CD4-positive, alpha-beta T cell treated with Interleukin-17A for 4 hours (primary cell): ENCODE measurements at places on chromosomes 12 and 14.

DNA sequence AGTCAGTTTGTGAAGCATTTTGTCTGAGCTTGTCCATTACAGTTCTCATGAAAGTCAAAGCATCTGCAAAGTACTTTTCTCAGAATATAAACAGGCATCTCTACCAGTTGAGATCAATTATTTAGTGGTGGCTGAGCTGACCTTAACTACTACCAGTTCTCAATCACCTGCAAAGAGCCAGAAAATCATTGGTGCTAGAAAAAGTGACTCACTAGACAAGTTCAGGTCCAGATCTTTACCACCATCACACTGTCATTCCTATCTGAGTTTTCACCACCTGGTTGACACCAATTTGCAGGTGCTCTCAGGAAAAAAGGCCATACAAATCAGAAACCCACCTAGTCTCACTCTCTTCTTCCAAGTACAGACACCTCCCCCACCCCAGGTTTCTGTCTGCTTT, 33.3 kb downstream of the ITPR2 start:
- DNase-seq = no peak

DNA sequence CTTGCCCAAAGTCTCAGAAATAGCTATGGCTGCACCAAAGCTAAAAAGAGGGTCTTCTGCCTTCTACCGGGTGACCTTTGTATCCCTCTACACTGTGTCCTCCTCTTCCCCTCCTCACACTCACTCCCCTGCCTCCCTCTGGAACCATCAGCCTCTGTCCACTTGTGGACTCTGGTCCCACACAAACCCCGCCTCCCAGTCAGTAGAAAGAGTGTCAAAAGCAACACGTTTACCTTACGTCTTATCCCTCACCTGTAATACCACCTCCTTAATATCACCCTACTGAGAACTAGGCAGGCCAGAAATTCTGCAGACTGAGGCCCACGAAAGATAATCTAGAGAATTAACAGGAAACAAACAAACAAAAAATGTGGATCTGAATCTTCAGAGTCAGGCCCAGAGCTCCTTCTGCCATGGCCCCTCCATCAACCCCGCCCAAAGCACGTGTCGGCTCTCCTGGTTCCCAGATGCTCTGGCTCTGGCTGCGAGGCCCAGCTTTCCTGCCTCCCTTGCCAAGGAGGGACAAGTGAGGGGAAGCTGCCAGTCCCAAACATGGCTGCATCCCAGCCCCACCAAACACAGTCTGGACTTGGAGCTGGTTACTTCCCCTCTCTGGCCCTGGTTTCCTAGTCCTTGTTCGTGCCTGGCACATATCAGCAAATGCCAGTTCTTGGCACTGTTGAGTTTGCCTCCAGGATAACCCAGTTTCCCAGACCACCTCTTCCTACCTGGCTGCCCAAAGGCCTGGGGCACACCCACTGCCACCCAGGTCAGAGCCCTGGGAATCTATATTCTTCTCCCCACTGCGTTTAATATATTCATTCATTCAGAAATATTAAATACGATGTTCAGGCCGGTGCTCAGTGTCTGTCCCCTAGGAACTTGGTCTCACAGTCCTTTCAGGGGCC, 2.7 kb downstream of the ACTN1 start:
- no peak for DNase-seq

DNA sequence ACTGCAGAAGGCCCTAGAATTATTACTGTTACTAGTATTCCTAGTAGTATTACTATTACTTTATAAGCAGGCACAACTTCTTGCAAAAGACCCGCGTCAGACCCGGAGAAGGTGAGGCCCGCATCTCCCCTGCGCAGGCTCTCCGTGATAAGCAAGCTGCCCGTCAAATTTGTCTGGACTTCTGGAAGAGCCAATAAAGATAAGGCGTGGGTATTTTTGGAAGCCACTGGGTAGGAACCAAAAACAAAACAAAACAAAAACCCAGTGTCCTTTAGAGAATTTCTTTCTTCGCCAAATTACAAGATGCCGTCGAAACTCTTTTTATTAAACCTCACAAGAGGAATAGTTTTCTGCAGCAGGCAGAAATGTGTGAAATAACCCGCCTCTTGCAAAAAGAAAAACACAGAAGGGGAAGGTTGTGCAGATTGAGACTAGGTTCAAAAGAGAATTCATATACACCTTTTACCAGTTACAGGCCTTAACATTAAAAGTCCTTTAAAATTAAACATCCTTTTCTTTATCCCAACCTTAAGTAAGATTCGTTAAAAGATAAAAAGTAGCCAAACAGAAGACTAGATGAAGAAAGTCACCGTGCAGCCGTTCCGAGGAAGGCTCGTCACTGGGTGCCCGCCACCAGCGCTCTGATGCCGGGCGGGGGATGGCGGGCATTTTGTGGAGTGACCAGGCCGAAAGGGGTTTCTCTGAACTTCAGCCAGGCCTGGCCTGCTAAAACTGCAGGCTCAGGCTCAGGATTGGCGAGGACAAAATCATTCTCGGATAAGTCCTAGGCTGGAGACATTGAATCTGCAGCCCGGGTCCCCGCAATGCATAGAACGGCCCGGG, 1.6 kb downstream of the TBX5 start:
- no peak for DNase-seq

DNA sequence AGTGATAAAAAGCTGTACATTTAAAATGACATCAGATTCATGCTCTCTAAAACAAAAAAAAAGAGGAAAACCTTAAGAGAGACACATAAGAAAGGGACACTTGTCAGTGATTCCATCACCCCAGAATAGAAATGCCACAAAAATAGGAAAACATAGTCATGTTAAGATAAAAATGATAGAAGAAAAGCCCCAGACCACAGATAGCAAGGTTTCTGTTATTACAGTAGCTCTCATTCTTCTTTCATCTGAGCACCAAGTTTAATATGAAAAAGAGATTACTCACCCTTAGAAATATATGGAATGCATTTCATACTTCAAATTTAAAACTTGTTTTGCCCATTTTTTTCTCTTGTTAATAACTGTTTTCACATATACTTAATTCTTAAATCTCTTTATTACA, 217.2 kb downstream of the EGLN3 start:
- DNase-seq = no peak

DNA sequence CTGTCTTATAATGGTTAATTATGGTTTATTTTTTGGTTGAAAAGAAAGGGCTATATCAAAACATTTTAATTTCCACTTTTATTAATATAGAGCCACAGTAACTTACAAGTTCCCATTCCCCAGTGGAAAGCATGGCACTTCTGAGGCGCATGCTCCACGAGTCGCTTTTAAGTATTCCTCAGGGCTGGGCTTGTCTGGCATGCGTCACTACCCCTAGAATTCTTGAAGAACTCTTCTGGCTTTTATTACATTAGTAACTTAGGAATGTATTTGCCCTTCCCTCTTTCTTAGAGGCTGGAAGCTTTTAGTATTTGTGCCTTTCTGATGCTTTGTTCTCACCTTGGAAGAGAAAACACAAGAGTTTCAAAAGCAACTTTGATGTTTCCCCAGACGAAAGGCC, 81.1 kb downstream of the ESR2 start:
- DNase-seq = no peak

GRCh38 chr12:104654665-104655609, 198.2 kb downstream of the CHST11 start:
- no peak for DNase-seq

GRCh38 chr12:120367924-120368788, 808 bp downstream of the MSI1 start:
- no peak for DNase-seq

GRCh38 chr14:72597252-72598233, 296.4 kb downstream of the DPF3 start:
- no peak for DNase-seq

GRCh38 chr14:93368996-93369712, 22.2 kb downstream of the COX8C start:
- no peak for DNase-seq

- no peak for DNase-seq
Measured at GRCh38 chr12:20264608-20265114, 103.7 kb upstream of the PDE3A start.

- no peak for DNase-seq
Measured at GRCh38 chr12:120060196-120060595, 56.4 kb downstream of the RAB35 start.

GRCh38 chr12:131137009-131137835, 183.5 kb downstream of the ADGRD1 start:
- no peak for DNase-seq

DNA sequence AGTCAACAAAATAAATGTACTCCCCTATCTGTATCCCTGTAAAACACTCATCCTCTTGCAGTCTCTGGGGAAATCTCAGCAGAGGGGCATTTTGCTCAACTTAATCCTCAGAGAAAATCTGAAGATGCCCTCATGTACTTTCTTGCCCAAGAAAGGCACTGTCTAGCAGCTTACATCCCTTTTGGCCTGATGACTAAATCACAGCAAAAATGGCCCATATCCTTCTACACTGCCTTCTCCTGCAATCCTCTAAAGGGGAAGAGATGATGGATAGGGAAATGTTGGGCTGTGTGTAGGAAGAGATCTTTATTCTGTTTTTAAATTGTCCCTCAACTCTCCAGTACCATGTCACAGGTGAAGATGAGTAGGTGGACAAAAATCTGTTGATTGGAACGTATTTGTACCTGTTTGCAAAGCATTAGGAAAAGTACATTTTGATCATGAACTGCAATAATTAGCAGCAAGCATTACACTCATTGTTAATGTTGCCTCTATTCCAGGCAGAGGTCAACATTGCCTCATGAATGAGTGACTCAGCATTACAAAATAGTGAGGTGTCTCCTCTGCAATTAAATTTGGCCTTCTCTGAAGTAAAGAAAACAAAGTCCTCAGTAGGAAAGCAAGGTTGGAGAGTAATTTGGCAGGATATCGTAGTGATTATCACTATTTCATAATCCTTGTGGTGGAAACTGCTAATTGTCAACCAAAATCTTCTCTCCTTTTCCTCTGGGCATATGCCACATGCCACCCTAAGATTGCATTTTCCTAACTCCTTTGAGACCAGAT, 172.4 kb upstream of the CAND1 start:
- no peak for DNase-seq

DNA sequence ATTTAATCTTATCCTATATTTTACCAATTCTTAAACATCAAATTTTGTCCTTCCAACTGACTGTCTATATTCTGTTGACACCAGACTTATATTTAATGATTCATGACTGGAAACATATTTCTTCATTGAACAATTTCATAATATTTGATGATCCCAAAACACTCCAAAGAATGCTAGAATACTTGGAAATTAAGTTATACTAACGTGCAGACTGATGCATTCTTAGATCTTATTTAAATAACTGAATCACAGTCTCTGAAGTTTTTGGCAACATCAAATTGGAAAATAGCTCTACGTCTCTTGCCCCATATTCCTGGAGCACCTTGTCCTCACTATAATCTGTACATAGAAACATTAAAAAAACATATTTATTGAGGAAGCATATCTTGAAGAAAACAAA, 127.4 kb downstream of the HMGA2 start:
- no peak for DNase-seq

GRCh38 chr14:73685328-73685727, 28.9 kb downstream of the PNMA1 start:
- no peak for DNase-seq

DNA sequence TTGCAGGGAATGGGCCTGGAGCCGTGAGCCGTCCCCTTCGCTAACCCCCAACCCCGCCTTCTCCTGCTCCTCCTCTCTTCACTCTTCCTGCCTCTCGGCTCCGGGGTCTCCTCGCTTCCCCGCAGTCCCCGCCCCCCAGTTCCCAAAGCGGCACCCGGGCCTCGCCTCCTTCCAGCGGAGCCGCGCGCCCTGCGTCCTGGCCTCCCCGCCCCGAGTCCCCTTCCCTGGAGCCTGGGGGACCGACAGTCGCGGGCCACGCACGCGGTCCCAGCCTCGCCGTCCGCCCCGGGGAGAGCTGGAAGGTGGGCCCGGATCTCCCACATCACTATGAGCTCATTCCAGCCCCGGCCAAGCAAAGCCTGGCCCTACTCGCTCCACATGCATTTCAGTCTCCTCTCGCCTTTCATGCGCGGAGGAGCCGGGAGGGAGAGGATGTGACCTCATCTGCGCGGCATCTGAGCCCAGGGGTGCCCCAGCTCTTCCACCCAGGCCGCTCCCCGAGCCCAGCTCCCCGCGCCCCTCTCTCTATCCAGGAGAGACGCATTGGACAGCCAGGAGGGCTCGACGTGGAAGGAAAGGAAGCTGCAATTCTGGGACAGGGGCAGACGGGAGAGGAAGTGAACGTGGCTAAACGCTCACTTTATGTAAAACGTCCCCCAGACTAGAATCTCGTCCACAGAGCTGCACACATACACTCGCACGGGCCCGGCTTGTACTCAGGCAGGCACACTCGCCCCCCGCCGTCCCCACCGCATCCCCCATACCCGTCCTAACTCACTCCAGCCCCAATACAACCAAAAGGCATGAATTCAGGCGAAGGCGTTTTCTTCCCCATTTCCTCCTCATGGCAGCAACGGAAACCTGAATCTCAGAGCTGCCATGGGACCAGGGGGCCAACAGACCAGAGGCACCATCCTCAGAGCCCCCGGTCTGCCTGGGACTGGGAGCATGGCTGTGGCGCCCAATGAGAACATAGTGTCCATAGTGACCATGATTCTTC, 108.7 kb upstream of the CCND2 start:
- DNase-seq = peak; percentile 73

- DNase-seq = no peak
Measured at GRCh38 chr12:49272790-49273725, 8.2 kb downstream of the TUBA1C start.

DNA sequence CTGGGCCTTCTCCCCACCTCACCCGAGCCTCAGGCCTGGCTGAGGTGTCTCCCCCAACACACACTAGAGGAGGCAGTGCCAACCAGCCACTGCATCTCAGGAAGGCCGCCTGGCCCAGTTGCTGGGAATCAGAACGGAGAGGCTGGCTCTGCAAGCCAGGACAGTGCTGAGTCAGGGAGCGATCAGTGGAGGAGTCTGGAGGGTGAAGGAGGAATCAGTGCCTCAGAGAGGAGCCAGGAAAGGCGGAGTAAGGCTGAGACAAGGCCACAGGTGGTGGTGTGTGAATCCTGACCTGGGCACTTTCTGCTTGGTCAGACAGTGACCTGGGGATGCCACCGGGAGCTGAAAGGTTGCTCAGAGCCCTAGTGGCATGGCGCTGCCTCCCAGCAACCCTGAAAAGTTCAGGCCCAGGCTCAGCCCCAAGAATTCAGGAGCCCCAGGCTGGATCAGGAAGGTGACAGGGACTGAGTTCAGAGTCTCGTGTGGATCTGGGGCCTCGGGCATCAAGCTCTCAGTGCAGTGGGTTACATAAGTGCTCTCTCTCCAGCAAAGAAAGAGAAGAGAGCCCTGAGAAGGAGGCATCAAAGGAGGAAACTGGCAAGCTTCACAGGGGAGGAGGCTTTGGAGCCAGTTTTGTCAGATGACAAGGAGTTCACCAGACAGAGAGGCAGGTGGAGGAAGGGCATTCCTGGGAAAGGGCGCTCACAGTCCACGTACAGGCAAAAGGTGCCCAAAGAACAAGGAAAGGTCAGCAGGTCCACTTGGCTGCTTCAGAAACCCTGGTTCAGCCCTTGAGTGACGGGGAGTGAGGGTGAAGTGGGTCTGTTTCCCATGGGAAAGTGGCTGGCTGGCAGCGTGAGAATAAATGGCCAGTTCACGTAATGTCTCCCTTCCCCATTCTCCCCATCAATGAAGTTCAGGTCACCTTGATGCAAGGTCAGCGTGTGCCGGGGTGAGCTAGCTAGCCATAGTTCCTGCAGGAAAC, 87.8 kb downstream of the ZFP36L1 start:
- DNase-seq = no peak

- no peak for DNase-seq
Measured at GRCh38 chr12:117064596-117064995, 34.6 kb downstream of the TESC start.
